ENCODE measurements at places on chromosomes 7 and 10.

DNA sequence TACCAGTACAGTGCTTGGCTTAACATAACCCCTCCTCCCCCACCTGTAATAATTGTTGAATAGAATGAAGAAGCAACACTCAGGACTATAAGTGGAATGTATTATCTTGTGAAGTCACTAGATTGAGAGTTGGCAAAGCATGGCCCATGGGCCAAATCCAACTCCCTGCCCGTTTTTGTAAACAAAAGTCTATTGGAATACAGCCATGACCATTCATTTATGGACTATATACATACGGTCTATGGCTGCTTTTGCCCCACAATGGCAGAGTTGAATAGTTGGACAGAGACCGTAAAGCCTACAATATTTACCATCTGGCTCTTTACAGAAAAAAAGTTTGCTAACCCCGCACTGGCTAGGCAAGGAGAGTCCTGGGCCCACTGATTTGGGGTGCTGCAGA is 48.1 kb upstream of the CYCS start:
- DNase-seq: no peak

DNA sequence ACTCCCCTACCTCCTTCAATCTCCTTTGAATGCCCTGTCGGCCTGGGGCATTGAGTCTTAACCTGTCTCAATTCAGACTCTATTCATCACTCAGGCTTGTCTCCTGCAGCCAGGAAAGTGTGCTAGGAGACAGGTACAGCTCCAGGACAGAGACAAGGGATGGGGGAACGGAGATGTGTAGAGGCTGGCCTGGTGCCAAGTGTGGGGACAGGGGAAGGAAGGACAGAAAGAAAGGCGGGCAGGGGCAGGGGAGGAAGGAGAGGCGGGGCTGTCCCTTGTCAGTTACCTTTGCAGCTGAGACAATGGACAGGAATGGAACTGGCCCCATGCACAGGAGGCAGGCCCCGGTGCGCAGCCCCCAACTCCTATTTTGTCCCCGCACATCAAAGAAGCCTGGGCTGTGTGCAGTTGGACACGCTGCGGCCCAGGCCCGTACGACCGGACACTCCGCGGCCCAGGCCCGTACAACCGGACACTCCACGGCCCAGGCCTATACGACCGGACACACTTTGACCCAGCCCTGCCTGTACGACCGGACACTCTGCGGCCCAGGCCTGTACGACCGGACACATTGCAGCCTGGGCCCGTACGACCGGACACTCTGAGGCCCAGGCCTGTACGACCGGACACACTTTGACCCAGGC is 36.9 kb downstream of the CHST15 start:
- DNase-seq: no peak

GRCh38 chr7:152383341-152384234 is 52.2 kb downstream of the KMT2C start:
- DNase-seq: no peak

GRCh38 chr7:158030071-158030470 is 557.6 kb downstream of the PTPRN2 start:
- DNase-seq: no peak

DNA sequence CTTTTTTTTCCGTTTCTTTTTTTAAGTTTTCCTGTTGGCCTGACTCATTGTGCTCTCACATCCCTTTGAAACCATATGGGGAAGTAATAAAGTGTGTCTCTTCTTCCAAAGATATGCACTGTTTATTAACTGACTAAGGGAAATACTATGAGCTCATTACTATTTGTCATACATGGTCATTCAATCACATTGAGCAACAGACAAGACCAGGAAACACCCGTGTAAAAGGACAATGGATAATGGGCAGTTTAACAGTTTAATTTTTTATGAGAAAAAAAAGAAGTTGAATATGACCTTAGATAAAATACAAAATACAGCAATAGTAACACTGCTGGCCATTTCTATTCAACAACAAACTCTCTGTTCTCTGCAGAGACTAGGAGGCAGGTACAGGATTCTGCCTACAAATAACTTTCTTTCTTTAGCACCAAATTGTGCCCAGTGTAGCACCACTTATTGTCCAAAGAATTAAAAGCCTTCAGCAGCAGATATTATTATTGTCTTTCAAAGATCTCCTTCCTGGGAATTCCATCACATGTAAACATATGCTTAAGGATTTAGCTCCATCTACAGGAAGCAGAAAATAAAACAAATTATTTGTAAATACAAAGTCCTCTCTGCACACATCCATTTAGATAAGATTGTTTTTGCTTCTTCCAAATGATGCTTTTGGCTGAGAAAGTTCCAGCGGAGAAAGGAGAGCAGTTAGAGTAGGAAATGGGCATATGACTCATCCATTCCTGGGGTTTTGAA is 55.0 kb upstream of the AKR1E2 start:
- no peak for DNase-seq

All from cortex of kidney (tissue), 1 donor.